Activated naive CD4-positive, alpha-beta T cell (primary cell): ENCODE measurements at places on chromosomes 5 and 9.

- DNase-seq, result no peak
Measured at GRCh38 chr5:120108586-120109248, 355.4 kb upstream of the PRR16 start.

- no peak for DNase-seq
Measured at GRCh38 chr9:112408819-112409218, 28.9 kb downstream of the HSDL2 start.

DNA sequence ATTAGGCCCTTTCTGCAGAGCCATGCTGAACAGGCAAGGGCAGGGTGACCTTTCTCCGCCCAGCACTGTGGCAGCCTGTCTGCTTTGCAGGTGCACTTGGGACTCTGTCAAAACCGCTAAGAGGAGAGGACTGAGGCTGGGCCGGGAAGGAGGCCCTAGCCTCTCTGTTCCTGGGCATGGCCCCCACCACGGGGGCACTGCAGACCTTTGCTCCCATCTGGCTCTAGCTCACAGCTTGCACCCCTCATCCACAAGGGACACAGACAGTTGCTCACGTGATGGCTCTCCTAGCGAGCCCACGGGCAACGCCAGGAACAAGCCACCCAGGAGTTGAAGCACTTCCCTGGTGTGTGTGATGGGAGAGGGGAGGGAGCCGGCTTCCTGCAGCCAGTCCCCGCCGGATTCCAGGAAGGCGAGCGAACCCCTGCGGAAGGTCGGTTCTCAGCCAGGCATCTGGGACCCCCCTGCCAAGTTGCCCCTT is 43.0 kb upstream of the FCN1 start:
- DNase-seq, result no peak

- DNase-seq, result no peak
Measured at GRCh38 chr5:152534641-152535040, 129.6 kb upstream of the NMUR2 start.

DNA sequence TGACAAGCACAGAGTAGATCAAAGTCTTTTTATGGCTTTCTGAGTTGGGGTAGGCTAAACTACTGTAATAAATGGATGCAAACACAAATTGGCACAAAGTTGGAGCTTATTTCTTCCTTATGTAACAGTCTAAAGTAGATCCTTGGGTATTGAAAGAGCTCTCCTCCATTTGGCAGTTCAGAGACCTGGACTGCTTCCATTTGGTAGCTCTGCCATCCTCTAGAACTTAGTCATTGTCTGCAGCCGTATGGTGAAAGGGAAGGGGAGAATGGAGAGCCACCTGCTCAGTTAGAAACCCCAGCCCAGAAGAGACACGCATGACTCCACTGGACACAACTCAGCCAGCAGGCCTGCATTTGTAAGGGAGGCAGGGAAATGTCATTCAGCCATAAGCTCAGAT is 345.0 kb downstream of the DMAC1 start:
- no peak for DNase-seq

DNA sequence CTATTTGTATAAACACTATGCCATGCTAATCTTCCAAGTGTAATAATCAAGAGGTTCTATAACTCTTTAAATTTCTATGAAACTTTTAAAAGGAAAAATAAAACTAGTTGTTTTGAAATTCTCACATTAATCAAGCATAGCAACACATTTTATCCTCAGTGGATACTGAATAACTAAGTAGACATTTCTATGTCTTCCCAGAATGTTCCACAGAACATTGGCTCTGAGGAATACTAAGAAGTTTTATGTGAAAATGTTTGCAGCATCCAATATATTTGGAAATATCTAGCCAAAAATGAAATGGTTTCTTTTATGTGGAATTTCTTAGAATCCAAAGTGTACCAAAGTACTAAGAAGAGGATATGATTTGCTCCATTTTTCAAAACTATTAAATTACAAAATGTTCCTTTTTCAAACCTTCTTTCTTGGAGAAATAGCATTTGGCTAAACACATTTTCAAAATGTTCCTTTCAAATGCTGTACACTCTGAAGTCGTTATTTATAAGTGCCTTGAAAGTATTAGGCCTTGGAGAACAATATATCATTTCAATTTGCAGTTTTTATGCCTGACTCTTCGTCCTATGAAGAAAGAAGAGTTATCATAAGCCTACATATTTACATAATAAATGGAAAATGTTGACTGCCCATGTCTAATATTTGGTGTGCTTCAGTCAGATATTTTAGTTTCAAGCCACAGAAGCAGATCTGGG is 175.6 kb upstream of the COX7C start:
- no peak for DNase-seq

- no peak for DNase-seq
Measured at GRCh38 chr9:82695704-82696103, 367.2 kb downstream of the RASEF start.

DNA sequence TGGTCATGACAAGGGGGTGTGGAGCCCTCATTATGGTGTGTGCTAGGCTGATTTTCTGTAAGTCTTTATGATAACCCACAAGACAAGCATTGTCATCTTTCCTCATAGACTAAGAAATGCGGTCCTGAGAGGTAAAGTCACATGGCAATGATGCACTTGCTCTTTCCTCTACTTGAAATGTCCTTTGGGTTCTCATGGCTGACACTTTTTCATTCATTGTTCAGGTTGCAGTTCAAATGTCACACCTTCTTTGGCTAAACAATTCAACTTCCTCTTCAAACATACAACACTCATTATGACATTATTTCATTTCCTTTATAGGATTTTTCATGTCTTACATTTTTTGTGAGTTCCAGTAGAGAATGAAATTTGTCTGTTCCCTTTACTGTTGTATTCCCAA is 323.6 kb upstream of the PRR16 start:
- DNase-seq, result no peak

- DNase-seq, result no peak
Measured at GRCh38 chr5:93220431-93220830, 360.6 kb downstream of the NR2F1-AS1 start.

- DNase-seq, result no peak
Measured at GRCh38 chr5:173591056-173591514, 25.4 kb downstream of the BOD1 start.

GRCh38 chr5:36590513-36591286 is 15.7 kb upstream of the SLC1A3 start:
- DNase-seq, result no peak

DNA sequence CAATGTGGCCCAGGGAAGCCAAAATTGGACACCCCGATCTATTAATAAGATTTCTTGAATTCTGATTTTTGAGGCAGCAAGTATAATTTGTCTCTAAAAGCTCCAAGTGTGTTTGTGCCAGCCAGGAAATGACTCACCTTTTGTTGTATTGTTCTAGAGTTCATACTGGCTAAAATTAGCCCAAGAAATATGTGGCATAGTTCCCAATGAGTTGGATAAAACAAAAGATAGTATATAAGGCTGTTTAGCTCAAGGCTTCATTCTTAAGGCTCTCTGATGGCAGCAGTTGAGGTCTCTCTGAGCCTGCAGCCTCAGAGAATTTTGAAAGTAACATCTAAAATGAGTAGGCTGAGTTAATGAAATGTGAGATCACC is 21.6 kb downstream of the HMGXB3 start:
- no peak for DNase-seq

DNA sequence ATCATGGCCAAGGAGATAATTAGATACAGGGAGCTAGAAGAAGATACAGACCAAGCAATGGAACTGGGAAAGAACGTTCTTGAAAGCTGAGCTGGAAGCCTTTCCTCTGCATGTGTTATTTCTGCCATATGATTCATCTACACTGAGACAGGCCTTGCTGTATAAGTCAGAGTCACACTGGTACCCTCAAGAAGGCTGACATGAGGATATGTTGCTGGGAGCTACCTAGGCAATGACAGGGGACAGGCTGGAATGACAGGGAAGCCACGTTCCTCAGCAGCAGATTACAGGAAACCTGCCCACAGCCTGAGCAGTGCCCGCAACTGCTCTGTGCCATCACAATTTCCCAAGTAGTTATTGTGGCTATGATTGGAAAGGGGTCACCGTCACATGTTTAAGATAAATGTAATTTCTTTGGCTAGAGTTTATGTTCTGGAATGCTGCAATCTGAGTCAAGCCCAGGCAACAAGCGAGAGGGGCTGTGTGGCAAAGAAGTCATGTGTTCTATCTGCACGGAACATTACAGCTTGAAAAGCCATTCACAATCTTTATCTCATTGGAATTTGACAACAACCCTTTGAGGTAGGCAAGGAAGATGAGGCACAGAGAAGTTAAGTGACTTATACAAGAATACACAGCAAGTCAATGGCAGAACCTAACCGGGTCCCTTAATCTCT is 108.2 kb downstream of the TTLL11 start:
- DNase-seq, result no peak

DNA sequence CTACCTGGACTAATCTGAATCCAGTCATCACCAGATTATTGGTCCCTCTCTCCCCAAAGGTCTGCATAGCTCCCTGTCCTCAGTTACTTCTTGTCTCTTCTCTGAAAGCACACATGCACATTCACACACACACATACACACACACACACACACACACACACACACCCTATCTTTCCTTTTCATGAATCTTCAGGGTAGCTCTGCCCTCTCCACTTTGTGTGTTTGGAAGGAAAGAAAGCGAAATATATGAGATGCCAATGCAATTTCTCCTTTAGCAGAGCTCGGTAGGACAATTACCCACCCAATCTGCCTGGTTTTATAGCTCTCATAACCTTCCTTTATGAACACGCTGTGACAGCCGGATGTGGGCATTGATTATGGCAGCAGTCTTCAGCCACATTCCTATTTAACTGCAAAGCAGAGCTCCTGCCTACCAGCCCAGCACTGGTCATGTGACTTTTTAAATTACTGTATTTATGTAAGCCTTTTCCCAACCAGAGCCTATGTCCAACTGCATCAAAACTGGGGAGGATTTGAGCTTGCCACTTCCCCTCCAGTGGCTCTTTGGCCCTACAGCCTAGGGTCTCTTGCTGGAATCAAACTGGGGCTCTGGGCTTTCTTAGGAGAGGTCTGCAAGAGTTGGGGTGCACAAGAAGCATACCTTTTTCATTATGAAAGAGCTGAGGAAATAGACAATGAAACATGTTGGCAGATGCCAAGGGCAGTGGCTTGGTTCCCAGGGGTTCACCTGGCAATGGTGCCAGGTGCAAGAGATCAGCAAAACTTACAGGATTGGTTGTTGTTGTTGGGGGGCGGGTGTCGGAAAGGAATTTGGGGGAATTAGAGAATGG is 20.8 kb upstream of the MATR3 start:
- DNase-seq, result no peak

- DNase-seq, result no peak
Measured at GRCh38 chr5:142839711-142840346, 69.7 kb downstream of the ARHGAP26 start.

- DNase-seq, result no peak
Measured at GRCh38 chr9:116959809-116960208, 272.7 kb downstream of the TRIM32 start.

DNA sequence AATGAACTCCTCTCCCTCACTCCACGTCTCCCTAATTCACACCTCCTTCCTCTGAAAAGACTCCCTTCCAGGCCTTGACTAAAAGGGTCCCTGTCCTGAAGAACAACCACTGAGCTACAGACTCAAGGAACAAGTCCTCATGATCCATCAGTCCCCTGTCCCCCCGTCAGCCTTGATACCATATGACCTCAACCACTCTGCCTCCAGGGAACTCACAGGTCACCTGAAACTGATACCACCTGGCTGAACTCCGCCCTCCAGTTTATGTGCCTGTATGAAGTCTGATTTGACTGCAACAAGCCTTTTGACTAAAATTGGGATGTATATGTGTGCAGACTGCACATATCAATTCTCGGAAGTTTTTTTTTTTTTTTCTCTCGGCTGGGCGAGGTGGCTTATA is 88.7 kb downstream of the UGCG start:
- no peak for DNase-seq

DNA sequence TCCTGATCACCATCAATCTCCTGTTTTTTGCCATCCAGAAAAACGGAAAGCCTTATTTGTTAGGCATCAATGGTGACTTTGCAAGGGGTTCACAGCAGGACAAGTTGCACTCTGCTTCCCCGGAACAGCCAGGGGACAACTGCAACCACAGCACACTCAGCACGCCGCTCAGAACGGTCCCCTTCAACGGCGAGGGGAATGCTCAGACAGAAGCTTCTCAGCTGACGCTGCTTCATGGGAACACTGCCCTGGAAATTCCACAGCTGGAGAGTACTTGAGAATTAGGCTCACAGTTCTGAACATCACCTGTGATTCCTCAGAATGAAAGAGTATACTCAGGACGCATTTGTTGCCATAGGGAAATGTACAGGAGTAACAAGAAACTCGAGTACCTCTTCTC is 40.1 kb upstream of the PLPP6 start:
- no peak for DNase-seq

DNA sequence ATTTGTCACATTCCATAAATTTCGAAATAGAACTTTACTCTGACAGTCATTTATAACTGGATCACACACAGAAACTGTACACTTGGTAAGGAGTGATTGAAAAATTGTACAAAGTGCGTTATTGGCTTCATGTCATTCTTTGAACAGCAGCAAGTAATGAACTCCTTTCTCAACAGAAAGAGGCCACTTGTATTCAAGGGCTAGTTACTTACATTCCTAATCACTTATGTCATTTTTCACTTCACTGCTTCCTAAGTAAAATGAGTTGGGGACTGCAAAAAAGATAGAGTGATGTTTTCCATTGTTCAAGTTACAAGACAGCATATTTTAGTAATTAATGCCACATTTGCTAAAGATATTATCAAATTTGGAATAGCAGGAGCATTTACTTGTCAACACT is 893.2 kb downstream of the DTWD2 start:
- DNase-seq, result no peak

- DNase-seq, result no peak
Measured at GRCh38 chr5:52419357-52419756, 368.4 kb upstream of the ITGA1 start.

DNA sequence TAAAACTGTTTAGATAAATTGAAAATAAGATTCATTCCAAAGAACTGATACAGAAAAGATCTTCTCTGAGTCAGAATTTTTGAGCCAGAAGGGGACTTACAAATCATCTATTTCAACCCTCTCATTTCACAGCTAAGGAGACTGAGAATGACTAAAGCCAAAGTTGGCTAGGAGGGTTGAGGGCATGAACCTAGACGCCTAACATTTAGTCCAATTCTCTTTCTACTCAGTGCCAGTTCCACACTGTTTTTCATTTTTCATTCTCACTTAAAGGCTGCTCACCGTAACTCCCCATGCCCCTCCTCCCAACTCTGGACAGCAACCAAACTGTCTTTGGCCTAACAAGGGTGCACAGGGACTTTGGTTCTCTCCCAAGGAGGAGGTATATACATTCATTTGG is 364.0 kb downstream of the NDUFS4 start:
- DNase-seq, result no peak

- DNase-seq, result no peak
Measured at GRCh38 chr5:171422902-171423663, 3.6 kb downstream of the FGF18 start.

GRCh38 chr5:180176191-180176590 is 32.8 kb downstream of the RASGEF1C start:
- DNase-seq, result no peak

DNA sequence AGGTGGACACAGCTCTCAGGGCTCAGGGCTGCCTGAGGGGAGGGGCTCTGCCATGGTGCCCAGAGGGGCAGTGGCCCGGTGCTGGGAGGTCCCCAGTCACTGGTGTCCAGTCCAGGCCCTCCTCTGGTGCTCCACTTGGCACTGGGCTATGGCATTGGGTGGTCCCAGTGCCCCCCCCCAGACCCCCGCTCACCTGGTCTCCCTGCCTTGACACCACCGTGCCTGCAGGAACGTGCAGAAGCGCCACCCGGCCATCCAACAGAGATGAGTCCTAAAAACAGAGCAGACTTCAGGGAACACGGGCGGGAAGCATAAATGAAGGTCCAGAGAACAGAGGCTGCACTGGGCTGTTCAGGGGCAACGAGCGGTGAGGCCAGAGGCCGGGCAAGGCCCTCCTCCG is 42.3 kb upstream of the NSMF start:
- DNase-seq, result no peak
